ENCODE measurements at places on chromosomes 4 and X. TPM values are rescaled to one million over a fixed set of nuclear protein-coding genes. Genes with fewer than 3 reads are reported as not detected.
A peak's percentile ranks its signal among the peaks of the same experiment; 100 is the strongest.

DNA sequence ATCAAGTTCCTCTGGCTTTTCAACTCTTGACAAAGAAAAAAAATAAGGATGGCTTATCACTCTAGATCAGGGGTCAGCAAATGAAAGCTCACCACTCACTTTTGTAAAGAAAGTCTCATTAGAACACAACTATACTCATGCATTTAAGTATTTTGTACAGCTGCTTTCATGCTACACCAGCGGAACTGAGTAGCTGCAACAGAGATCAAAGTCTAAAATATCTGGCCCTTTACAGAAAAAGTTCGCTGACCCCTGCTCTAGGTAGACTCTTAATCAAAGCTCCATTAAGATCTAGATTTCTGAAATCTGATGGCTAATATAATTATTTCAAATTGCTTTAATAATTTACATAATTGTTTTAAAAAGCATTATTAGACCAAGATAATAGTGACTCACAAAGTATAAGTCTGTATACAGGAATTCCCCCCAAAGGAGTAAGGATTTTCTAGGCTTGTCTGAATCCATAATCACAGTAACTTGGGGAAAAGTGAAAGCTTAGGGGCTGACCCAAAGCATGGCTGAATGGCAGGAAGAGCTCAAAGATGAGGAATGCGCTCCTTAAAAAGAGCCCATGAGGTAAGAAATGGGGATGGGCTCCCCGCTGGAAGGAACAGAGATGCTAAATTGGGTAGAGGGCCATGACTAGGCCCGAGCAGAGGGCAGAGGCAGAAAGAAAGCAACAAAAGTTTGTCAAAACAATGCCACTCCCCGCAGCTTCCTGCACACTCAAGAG is 140.3 kb downstream of the SH3KBP1 start:
- H3K4me3 ChIP-seq = no peak overlapping the region
- H3K27ac ChIP-seq = peak overlapping the region; percentile 29
- peaks cover 4% of the 10 kb centered on the region for H3K36me3 ChIP-seq
- H3K4me1 ChIP-seq = no peaks in the 10 kb centered on the region

GRCh38 chrX:20974326-20974725 is 399.9 kb upstream of the CNKSR2 start:
- H3K27me3 ChIP-seq = no peaks in the 10 kb centered on the region
- H3K27ac ChIP-seq = no peak overlapping the region
- H3K4me3 ChIP-seq = no peak overlapping the region
- DNase-seq = no peak
- no peaks in the 10 kb centered on the region for H3K4me1 ChIP-seq
- no peaks in the 10 kb centered on the region for H3K36me3 ChIP-seq

DNA sequence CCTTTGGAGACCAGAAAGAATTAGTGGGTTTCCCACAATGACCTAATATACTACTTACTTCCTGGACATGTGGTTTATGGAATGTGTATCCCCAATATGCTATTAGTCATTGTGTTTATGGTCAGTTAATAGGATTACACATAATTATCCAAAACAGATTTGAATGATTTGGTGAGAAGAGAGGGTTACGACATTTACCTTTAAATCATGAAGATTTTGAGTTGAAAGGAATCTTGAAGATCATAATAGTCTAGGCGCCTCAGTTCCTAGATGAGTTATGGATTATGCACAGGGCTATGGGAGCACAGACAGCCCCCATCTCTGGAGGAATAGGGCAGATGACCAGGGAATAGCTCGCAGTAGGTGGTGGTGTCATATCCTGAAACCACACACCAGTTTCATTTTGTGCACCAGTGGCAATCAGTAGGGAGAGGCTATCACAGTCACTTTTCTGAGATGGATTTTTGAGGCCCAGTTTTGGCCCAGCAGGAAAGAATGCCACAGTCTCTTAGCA is 61.3 kb downstream of the SEPTIN11 start:
- no peak overlapping the region for H3K4me3 ChIP-seq
- DNase-seq = no peak
- H3K27me3 ChIP-seq = no peaks in the 10 kb centered on the region

DNA sequence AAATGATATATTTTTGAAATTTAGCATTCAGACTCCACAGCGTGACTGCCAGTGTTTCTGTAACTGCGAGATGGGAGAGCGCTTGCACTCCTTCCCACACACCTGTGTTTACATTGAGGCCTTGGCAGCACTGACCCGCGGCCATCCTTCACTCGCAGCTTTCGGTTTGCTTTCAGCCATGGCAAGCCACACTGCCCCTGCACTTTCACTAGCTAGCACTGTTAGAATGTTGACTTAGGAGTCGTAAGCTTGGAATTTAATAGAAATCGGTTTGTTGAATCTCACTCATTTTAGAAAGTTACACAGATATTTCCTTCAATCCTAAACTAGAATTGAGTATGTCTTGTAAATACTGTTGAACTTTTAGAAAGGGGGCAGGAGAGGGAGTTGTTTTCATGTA is 136.2 kb downstream of the CFAP299 start:
- H3K27me3 ChIP-seq = peaks cover 22% of the 10 kb centered on the region
- no peak overlapping the region for H3K27ac ChIP-seq
- no peaks in the 10 kb centered on the region for H3K36me3 ChIP-seq
- H3K4me3 ChIP-seq = no peak overlapping the region

- H3K4me3 ChIP-seq = no peak overlapping the region
- H3K27ac ChIP-seq = no peak overlapping the region
- no peak for DNase-seq
- H3K27me3 ChIP-seq = no peaks in the 10 kb centered on the region
Observed at GRCh38 chrX:40418813-40419195, 162.0 kb upstream of the ATP6AP2 start.

DNA sequence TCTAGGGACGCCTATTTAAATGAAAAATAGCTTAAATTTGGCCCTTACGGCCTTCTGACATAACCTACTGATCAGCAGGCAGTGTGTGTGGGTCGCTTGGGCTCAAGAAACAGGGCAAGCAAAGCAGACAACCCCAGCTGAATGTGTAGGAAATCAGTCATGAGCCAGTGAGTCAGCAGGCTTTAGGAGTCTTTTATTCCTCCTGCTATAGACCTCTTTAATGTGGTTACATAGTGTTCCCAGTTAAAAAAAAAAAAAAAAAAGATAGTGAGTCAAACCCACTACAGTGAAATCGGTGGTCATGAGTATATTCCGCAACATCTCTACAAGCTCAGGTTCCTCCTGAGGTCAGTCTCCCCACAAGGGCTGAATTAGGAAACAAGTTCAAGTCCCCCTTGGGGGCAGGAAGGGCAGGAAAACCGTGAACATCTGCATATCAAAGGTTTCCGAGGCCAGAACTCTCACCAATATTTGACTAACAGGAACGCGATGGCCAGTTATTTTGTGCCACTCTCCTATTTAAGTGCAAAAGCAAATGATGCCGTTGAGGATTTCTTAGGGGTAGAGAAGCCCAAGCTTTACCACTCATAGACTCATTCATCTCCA is 32.7 kb downstream of the ACSL1 start:
- no peaks in the 10 kb centered on the region for H3K27me3 ChIP-seq
- H3K27ac ChIP-seq = no peak overlapping the region
- no peak overlapping the region for H3K4me3 ChIP-seq
- peaks cover 26% of the 10 kb centered on the region for H3K36me3 ChIP-seq

DNA sequence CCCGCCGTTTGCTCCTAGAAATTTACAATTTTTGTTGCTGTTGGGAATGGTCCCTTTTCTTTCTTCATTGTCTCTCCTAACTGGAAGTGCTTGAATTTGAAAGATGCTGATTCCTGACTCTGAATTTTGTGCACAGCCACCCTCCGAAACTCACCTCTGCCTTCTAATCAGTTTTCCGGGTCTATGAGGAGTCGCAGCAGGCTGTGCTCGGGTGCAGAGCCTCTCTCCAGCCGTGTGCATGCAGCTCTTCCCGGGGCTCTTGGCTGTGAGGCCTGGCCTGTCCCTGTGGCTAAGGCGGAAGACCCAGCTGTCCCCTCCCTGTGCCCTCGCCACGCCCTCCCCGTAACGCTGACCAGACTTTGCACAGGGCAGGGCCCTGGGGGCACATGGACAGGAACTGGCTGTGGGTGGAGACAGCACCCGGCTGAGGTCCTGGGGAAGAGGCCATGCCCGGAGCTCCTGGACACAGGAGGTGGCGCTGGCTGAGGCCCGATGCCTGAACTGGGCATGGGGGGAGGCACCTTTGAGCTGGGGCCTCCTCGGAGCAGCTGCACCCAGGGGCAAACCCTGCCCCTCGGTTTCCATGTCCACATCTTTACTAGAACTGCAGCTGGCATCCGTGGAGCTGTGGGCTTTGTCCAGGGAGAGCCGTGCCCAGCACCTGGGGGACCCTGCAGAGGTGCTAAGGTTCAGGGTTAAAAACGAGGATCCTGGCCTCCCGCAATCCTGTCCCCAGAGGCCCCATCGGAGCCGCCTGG is 32.6 kb upstream of the SPON2 start:
- H3K36me3 ChIP-seq = no peaks in the 10 kb centered on the region
- DNase-seq = no peak
- H3K4me3 ChIP-seq = no peak overlapping the region
- H3K4me1 ChIP-seq = no peaks in the 10 kb centered on the region
- no peaks in the 10 kb centered on the region for H3K27me3 ChIP-seq

IL9R gene
- not detected for total RNA-seq

UGT8 gene
- 4.4 TPM for total RNA-seq
